Purkinje cell (primary cell): ENCODE measurements at places on chromosomes 2 and 18. TPM values are rescaled to one million over a fixed set of nuclear protein-coding genes. Genes with fewer than 3 reads are reported as not detected.

NCKAP5 gene
- polyA plus RNA-seq: 3.3 and 7.6 TPM in 2 replicates

CAPN14 gene
- 0.14 TPM in 1 of 2 replicates, not detected in the other for polyA plus RNA-seq

MYO7B gene
- polyA plus RNA-seq: not detected in 2 replicates

RAB27B gene
- polyA plus RNA-seq: 6.7 and 9.1 TPM in 2 replicates

PLCD4 gene
- 12.3 and 13.9 TPM in 2 replicates for polyA plus RNA-seq

REG1A gene
- not detected in 2 replicates for polyA plus RNA-seq

SLC16A14 gene
- 28.9 and 37.5 TPM in 2 replicates for polyA plus RNA-seq

ACVR1C gene
- polyA plus RNA-seq: 2.6 and 4.8 TPM in 2 replicates

LYG2 gene
- 0.39 and 11.1 TPM in 2 replicates for polyA plus RNA-seq

RAD51AP2 gene
- polyA plus RNA-seq: 0.46 TPM in 1 of 2 replicates, not detected in the other

GLS gene
- 58.7 and 62.6 TPM in 2 replicates for polyA plus RNA-seq

LRP2 gene
- 0.03 TPM in 2 replicates for polyA plus RNA-seq

ABCB11 gene
- 0.03 TPM in 1 of 2 replicates, not detected in the other for polyA plus RNA-seq

HOXD3 gene
- polyA plus RNA-seq: not detected in 2 replicates

KLF11 gene
- polyA plus RNA-seq: 0.74 and 1.1 TPM in 2 replicates

FTCDNL1 gene
- 4.8 and 5.7 TPM in 2 replicates for polyA plus RNA-seq

NT5DC4 gene
- polyA plus RNA-seq: 0.18 TPM in 1 of 2 replicates, not detected in the other

ANKRD30B gene
- polyA plus RNA-seq: 2.1 TPM in 1 of 2 replicates, not detected in the other

TTN gene
- polyA plus RNA-seq: 0.17 and 0.55 TPM in 2 replicates

TANC1 gene
- 93.5 and 118 TPM in 2 replicates for polyA plus RNA-seq

SLC38A11 gene
- polyA plus RNA-seq: 1.0 TPM in 1 of 2 replicates, not detected in the other

DNAJC5G gene
- not detected in 2 replicates for polyA plus RNA-seq

MREG gene
- 21.9 and 31.7 TPM in 2 replicates for polyA plus RNA-seq

MDH1B gene
- 11.8 TPM in 2 replicates for polyA plus RNA-seq
